ENCODE measurements at places on chromosomes 4 and X.

GRCh38 chrX:9940421-9940820 lies 26.7 kb upstream of the CLDN34 start:
- no peak for DNase-seq

GRCh38 chrX:153820601-153821000 lies 9.7 kb downstream of the PDZD4 start:
- no peak for DNase-seq

- no peak for DNase-seq
Observed at GRCh38 chr4:75985116-75985515, 5.6 kb downstream of the SDAD1 start.

DNA sequence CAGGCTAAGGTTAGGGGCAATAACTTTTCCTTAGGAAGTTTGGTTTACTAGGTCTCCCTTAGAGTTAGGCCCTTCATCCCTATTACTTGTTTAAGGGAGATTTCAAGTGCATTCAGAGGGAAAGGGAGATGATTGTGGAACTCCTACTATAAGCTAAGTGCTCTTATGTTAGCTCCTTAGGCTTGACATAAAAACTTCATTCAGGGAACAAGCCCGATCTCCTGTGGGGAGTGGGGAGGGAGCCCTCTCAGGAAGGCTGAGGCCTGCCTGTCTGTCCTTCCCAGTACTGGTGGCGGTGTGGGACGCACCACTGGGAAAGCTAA lies 8.0 kb downstream of the KLF3 start:
- DNase-seq, result peak; percentile 41

DNA sequence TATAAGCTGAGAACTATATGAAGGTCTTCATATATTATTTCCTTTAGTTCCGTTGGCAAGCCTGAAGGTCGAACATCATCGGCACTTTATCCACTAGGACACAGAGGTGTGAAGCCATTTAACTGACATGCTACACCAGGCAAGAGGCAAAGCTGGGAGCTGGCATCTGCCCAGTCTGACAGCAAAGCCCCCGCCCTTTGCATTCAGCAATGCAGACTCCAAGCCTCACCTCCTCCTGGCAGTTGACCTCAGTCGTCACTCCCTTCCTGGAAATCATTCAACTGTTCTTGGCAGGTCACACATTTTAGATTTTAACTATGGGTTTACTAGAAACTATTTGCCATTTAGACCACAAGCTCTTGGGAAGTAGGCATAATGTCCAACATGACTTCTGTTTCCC lies 135.8 kb upstream of the FRG1 start:
- no peak for DNase-seq

DNA sequence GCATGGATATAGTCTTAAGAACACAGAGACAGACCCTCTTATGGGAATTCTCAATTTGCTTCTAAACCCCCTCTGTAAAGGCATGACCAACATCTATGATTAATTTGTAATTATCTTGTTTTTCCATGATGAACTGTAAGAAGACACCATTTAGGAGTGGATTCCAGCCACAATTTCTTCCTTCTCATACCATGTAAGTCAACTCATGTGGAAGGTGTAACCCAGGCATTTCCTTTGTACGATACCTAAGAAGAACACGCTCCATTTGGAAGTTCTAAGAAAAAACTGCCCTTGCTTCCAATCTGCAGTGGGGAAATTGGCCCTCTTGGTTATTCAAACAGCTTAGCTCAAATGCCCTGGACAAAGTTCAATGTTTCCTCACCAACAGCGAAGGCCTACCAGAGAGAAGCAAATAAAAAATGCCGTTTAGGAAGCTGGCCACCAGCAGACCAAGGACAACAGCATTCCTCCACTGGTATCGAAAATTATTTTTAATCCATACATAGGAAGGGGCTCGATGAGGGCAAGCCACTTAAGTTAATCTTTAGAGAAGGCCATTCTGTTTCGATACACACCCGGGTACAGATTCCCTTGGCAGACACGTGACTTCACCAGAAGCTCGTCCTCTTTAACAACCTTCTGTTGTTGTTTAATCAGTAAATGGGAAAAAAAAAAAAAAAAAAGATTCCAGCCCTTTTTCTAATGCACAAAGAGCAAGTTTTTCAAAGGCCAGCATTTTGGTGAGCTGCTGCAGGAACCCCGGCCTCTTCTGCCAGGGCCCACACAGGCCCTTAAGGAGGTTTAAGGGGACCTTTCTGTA lies 2.6 kb downstream of the DHRSX start:
- DNase-seq, result no peak

- no peak for DNase-seq
Observed at GRCh38 chr4:126558596-126558995, 1074.2 kb upstream of the INTU start.

DNA sequence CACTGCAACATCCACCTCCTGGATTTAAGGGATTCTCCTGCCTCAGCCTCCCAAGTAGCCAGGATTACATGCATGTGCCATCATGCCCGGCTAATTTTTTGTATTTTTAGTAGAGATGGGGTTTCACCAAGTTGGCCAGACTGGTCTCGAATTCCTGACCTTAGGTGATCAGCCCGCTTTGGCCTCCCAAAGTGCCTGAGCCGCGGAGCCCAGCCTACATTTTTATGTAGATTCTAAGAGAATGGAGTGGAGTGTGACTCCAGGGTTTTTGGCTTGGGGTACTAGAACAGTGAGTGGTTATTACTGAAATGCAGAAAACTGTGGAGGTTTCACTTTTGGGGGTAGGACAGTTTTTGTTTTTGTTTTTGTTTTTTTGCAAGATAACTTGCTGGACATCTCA lies 806.0 kb downstream of the ADGRL3 start:
- no peak for DNase-seq

GRCh38 chr4:153890761-153891160 lies 101.9 kb upstream of the SFRP2 start:
- DNase-seq, result no peak

DNA sequence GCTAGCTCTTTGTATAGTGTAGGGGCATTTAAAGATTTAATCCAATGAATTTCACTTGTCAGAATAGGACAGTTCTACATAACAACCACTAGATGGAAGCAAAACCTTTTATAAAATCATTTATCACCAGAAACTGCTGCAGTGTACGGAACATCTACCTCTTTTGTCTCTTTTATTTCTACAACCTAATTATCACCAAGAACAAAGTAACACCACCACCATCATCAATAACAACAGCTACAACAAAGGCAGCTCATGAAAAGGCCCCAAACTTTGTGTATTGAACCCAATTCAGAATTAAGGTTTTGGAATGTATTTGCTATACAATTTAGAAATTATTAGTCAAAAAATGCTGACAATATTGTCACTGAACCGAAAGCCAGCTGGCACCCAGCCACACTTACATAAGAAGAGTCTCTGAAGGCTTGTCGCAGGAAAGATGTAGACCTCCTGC lies 260.9 kb upstream of the RPS6KA3 start:
- DNase-seq, result no peak

- no peak for DNase-seq
Observed at GRCh38 chrX:94361241-94361640, 687.2 kb downstream of the FAM133A start.

- DNase-seq, result no peak
Observed at GRCh38 chr4:182904211-182904761, 12.9 kb downstream of the DCTD start.

- DNase-seq, result no peak
Observed at GRCh38 chr4:78362310-78362709, 189.3 kb upstream of the ANXA3 start.

GRCh38 chr4:174550541-174550940 lies 28.3 kb upstream of the HPGD start:
- no peak for DNase-seq

DNA sequence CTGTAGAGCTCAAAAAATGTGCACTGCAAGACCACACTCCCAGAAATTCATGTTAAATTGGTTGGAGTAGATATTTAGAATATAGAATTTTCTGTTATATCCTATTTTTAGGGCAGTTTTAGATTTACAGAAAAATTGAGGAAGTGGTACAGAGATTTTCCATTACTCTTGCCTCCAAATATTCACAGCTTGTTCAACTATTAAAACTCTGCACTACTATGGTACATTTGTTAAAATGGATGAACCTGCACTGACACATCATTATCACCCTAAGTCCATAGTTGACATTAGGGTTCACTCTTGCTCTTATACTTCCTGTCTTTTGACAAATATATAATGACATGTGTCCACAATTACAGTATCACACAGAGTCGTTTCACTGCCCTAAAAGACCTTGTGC lies 1724.5 kb downstream of the C4orf33 start:
- no peak for DNase-seq

- DNase-seq, result no peak
Observed at GRCh38 chrX:134607523-134607922, 50.7 kb downstream of the PLAC1 start.

DNA sequence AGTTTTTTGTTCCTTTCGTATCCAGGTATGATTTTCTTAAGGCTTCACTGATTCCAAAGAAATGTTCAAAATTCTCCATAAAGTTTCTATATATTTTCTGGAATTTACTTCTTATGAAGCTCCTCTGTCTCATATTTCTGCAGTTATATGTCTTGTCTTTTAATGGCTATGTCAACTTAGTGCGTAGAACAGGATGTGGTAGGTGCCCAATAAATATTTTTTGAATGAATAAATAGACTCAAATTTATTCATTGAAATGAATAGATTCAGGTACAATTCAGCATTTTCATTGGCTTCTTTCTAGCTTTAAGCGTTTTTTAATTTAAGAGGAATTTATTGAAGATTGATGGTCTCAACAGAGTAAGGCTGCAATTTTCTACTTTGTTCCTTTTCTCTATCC lies 231.9 kb upstream of the BOD1L1 start:
- no peak for DNase-seq

DNA sequence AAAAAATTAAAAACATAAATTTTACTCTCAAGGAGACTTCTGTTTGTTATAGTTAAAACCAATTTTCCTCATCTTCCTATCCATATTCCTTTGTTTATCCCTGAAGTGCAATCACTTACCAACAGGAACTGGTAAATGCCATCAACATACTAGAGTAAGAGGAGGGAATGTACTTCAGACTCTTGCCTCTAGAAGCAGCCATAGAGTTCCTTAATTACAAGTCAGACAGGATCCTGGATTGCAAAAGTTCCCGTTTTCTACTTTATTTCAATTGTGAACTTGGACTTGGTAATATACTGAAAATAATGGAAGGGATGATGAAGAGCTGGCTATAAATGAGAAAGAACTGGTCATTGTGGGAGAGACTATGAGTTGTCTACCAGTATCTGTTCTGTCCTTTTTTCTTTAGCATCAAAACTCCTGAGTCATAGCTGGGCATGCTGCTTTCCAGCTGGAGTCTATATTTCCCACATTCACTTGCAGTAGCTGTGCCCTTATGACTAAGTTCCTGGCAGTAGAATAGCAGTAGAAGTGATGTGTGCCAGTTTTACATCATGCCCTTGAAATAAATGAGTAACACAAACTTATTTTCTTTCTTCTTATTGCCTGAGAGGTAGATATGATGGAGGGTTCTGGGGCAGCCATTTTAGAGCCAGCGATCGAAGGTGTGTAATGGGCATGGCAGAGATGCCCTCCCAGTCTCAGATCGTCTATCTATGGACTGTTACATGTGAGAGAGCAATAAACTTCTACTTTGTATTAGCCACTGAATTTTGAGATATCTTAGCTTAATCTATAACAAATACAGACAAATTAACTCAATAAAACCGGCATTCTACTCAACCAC lies 26.8 kb upstream of the SPARCL1 start:
- DNase-seq, result no peak

GRCh38 chrX:85622635-85623034 lies 243.2 kb upstream of the POF1B start:
- no peak for DNase-seq

All from NCI-H187 (cell line).